Stimulated activated CD4-positive, alpha-beta T cell treated with anti-CD3 and anti-CD28 coated beads, Interleukin-4, amount 100 ng/mL, for 4 hours (primary cell): ENCODE measurements at places on chromosomes 1 and 21.
A peak's percentile ranks its signal among the peaks of the same experiment; 100 is the strongest.

DNA sequence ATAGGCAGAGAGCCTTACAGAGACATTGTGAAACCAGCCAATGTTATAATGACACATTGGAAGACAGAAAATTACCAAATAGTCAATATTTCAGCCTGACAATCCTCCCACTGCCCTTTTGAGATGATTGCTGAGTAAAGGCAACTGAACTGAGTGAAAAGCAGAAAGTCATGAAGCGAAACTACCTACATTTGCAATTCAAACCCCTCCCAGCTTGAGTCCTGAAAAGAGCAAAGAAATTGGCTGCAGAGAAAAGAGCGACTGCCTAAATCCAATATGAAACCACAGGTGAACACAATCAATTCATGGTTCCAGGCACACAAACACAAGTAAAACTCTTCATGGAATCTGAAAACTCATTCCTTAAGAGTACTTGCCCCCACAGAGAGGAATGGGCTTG is 143.4 kb upstream of the CHRM3 start:
- no peak for DNase-seq

DNA sequence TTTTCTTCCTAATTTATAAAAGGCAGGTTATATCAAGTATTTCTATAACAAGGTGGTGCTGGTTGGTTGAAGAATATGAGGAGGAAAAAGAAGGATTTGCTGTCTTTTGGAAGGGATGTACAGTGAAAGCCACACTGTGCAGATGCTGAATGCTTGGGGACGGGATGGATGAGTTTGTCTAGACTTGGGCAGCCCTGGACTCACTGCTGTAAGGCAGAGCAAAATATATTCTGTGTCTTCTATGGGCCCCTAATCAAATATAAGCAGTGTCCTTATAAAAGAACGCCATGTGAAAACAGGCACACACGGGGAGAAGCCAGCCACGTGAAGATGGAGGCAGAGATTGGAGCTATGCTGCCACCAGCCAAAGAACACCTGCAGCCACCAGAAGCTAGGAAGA is 47.4 kb downstream of the PHC2 start:
- no peak for DNase-seq

GRCh38 chr1:201280884-201281283 is 2.4 kb upstream of the PKP1 start:
- no peak for DNase-seq

DNA sequence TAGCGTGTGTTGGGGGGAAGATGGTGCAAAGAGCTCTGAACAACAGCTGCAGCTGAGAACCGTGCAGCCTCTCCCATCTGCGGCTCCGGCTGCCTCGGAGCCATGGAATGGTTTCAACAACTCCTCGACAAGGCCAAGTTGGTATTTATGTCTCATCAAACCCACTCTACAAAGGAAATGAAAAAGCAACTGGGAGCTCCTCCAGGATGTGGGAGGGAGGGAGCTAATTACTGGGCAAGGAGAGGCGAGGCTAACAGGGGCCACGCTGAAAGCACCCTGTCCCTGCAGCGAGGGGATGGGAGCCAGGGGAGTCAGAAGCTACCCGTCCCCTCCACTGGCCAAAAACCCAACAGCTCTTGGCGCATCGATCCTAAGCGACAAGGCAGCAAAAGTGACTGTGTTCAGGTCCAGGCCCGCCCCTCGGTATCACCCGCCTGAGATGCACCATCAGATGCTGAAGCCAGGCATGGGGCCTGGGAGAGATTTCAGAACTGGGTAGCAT is 63.1 kb downstream of the ACOT7 start:
- no peak for DNase-seq

- DNase-seq = no peak
Measured at GRCh38 chr1:175272361-175272760, 79.8 kb upstream of the KIAA0040 start.

- no peak for DNase-seq
Measured at GRCh38 chr21:15330872-15331271, 266.1 kb upstream of the NRIP1 start.

- DNase-seq = no peak
Measured at GRCh38 chr1:22462928-22463327, 11.3 kb downstream of the ZBTB40 start.

- DNase-seq = no peak
Measured at GRCh38 chr1:229220163-229220846, 50.6 kb upstream of the RAB4A start.

GRCh38 chr1:227934476-227935313 is 13.0 kb downstream of the WNT9A start:
- peak; percentile 19 for DNase-seq

DNA sequence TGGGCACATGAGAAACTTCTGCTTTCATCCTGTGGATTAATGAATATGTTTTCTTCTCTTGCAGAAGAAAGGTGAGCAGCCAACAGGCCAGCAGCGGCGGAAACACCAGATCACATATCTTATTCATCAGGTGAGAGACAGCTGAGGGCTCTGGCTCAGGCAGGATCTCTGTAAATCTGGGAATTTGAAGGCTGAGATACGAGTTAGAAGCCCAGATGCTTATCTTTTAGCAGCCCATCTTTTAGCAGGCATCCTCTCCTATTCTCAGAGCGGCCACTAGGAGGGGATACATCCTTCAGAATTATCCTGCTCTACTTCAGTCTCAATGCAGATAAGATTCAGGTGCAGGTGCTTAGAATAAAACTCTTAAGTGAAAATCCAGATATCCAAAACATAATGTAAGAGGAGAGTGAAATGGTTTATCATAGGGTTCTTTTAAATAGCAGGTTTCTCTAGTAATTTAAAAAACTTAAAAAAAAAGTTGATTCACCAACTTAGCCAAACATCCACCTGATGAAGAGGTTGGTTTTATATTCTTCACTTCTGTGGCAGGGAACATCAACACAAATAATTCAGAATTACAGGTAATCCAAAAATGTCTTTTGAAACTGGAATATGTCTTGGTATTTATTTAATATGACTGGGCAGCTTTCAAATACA is 19.3 kb downstream of the SH2D2A start:
- peak; percentile 53 for DNase-seq

DNA sequence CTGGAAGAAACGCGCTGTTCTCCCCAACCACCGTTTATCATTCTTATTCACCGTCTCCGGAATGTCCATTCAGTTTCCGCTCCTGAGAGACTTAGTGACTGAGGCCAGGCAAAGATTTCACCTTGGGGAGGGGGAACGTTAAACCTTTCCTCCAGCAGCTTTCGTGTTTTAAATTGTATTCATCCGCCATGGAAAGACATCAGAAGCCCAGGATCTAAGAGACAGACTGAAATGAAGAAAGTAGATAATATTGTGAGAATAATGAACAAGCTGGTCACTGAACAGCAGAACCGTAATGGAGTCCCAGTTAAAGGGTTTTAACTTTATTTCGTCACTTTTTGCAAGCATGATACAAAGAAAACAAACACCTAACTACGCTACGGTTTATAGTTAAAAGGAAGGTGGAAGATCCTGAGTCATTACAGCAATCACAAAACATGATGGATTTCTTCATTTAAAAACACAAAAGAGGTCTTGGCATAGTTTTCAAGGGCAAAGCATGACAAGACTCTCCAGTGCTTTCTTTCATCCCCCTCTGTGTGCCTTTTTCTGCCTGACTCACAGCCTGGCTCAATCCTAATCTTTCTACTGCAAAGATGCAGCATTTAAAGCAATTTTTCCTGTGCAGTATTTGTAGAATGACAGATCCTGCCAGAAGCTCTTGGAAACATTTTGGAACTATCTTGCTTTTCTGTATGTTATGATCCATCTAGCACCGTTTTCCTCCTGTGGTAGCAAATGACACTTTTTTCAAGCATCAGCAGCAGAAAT is 722 bp upstream of the SLC19A2 start:
- DNase-seq = no peak

GRCh38 chr1:67626090-67626860 is 58.7 kb upstream of the GADD45A start:
- DNase-seq = no peak

DNA sequence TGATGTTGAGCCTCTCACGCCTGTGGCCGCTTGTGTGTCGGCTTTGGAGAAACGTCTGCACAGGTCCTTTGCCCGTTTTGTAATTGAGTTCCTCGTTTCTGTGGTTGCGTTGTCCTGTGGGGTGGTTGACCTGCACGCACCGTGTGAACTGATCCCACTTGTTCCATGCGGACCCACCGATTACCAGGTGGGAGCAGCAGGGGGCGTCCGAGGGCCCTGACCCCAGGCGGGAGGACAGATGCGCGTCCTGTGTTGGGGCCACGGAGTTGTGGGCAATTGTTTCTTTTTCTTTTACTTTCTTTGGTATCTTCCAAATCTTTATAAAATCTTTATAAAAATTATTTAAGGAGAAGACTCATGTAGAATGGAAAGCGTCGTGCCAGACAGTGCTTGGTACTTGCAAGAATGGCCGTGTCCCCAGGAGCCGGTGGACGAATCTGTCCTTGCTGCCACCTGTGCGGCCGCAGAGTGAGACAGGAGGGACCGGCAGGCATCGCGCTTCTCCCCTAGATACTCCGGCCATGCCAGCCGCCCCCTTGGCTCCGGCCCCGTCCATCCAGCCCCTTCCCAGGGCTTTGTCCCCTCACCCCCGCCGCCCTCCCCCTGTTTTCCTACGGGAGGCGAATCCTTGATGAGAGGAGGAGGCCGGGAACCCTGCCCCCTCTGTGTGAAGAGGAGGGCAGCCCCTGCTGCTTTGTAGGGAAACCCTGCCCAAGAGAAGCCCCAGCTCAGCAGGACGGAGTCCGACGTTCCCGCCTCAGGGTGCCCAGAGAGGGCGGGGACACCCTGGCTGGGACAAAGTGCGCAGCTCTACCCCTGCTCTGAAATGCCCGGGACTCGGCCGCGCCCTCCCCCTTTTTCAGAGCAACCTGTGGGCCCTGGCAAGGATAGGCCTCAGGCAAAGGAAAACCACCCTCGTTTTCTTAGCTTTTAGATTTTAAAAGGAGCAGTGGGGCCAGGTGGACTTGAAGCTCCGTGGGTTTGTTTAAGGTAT is 41.7 kb downstream of the PRKCZ start:
- DNase-seq = peak; percentile 45

DNA sequence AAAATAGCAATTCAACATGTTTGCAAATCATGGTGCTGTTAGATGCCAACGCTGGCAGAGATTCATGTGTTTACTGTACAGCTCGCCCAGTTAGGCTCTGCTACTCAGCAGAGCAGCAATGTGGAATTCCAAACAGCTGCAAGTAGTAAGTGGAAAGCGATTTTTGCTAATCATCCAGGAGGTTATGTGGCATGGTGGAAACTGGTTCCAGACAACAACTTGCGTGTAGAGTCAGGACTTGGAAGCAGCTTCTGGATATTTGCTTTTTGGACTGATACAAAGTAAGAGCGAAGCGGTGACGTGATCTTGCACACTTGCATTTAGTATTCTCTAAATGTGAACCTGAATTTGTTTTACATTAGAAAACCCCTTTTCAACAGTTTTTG is 27.1 kb upstream of the HHAT start:
- no peak for DNase-seq

DNA sequence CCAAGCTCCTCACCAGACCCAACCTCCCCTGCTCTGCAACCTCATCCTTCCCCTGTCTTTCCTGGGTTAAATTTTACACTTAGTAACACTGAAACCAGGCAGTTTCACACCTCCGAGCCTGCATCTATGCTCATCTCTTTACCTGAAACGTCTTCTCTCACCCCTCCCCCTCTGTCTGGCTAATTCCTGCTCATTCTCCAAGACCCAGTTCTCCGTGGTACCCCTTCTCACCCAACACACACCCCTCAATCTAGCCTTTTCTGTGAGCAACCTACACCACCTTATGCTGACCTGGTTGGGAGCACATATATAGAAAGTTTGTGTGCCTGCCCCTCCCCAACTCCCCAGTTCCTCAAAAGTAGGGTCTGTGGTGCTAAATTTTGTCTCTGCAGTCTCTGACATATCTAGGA is 3.7 kb upstream of the KIAA1614 start:
- DNase-seq = no peak

GRCh38 chr1:19483261-19483660 is 2.1 kb downstream of the CAPZB start:
- no peak for DNase-seq

GRCh38 chr1:178497903-178498478 is 1.2 kb upstream of the CLEC20A start:
- no peak for DNase-seq

DNA sequence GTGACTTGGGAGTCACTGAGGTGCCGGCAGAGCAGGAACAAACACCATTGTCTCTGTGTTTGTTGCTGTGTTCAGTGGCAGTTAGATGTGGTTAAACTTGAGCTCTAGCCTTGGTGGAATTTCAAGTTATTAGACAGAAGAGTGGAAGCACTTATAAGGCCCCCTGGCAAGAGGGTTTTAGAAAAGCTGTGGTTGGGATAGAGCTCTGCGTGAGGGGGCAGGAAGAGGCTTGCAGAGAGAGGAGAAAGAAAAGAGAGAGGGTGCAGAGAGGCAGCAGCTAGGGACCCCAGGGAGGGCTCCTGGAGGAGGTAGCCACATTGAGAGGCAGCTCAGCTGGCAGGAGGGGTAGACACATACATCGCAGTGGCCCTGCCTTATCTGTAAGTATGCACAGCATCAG is 128.2 kb downstream of the GALNT2 start:
- no peak for DNase-seq

DNA sequence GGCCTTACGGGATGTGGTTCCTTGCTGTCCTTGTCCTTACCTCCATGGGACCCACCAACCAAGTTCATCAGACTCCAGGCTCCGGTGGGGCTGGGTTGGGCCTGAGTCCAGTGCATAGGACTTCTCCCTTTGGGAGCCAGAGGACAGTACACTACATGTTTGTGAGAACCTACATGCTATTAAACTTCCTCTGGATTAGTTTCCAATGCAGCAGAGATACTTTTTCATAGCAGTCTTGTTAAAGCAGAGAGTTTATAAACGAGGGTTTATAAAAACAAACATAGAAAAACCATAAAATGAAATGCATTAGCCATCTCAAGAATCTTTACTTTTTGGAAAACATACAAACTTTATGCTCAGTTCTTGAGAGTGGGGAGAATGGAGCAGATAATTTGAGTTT is 33.4 kb downstream of the INKA2 start:
- no peak for DNase-seq

DNA sequence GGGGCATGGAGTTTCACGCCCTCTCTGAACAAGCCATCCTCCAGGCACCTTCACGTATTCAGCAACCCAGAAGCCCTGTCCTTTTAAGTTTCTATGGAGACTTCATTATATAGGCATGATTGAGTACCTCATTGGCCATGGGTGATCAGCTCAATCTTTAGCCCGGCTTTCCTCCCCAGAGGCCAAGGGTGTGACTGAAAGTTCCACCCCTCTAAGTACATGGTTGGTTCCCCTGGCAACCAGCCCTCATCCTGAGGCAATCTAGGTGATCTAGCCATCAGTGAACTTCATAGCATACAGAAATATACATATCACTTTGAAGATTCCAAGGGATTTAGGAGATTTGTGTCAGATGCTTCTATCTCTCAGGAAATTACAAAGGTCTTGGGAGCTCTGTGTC is 21.3 kb upstream of the DHX9 start:
- no peak for DNase-seq

DNA sequence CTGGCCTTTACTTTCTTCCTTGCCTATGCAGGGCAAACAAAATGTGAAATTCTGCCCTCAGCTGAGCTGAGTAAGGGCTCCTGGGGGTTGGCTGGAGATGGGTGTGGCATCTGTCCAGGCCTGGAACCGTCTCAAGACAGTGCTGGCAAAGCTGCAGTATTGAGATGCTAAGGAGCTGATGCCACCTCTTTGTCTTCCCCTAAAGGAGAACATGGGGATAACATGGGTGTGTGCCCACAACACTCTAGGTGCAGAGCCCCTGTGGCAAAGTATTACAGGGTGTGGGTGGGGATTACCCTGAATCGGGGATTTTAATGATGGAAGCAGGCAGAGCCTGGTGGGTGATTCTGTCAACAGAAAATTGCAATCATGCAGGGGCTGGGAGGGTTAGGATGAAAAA is 2.5 kb upstream of the ST3GAL3 start:
- no peak for DNase-seq
